ENCODE measurements at places on chromosomes 5 and 9.

DNA sequence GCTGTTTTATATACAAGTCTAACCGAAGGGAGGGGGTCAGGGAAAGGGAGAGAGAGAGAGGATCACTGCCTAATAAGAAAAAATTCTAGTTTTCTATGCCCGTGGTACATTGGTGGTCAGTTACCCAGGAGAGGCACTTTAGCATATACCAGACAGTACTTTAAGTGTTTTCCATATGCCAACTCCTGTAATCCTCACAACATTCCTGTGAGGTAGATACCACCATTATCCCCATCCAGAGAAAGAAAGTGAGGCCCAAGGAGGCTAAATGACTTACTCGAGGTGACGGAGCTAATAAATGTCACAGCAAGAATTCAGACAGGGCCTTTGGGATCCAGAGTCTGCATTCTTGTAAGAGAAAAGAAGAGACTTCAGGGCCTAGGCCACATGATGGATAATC lies 161.8 kb downstream of the NTRK2 start:
- DNase-seq = no peak

GRCh38 chr9:111148052-111149017 lies 110.1 kb upstream of the LPAR1 start:
- DNase-seq = no peak

DNA sequence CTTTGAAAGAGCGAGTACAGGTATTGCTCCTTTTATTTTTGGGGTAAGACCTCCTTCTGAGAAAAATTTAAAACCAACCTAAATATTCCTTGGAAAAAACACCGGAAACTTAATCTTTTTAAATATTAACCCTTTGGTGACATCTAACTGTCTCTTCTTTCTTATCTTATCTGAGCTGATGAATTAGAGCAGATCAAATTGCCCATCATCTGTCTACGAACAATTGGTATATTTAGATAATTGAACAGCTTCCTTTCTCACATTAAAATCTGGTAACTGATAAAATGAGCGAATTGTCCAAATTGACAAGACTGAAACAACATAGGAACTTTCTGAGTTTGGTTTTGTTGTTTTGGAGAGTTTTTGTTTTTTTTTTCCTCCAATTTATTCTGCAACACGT lies 2.0 kb downstream of the ISL1 start:
- no peak for DNase-seq

GRCh38 chr9:121779381-121780117 lies 128.1 kb downstream of the DAB2IP start:
- no peak for DNase-seq

GRCh38 chr5:109882546-109882945 lies 192.8 kb downstream of the MAN2A1 start:
- no peak for DNase-seq

- DNase-seq = no peak
Observed at GRCh38 chr5:119473241-119473640, 20.9 kb downstream of the HSD17B4 start.

All from CD4-positive, alpha-beta memory T cell (primary cell).